ENCODE measurements at places on chromosomes 1 and 21. TPM values are rescaled to one million over a fixed set of nuclear protein-coding genes. Genes with fewer than 3 reads are reported as not detected.

Gene IFI44
- total RNA-seq = 7.1 TPM

Gene RHBDL2
- 10.0 TPM for total RNA-seq

Gene OR6F1
- not detected for total RNA-seq

DNA sequence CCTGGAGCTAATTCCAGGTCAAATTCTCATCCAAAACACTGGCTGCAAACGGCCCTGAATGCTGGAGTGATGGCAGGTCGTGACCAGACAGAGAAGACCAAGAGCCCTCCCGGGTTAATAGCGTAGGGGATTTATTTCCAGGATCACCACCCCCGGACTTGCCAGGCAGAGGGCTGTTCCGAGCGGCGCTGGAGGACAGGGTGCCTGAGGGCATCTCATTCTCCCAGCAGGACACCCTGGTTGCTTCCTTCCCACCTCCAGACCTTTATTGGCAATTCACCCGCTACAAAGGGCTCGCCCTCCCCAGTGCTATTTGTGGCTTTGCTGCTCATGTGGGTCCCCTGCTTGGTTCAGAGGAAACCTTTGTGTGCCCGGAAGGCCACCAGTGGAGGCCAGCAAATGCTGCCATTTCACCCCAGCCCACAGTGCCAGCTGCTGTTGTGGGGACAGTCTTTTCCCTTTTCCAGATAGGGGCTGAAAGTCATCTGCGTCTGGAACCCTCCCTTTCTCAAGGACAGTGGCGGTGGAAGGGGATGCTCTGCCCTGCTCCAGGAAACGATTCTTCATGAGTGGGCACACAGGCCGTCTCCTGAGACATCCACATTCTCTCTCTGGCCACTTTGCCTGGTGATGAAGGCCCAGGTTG, 19.0 kb upstream of the C1orf174 start:
- DNase-seq = no peak

DNA sequence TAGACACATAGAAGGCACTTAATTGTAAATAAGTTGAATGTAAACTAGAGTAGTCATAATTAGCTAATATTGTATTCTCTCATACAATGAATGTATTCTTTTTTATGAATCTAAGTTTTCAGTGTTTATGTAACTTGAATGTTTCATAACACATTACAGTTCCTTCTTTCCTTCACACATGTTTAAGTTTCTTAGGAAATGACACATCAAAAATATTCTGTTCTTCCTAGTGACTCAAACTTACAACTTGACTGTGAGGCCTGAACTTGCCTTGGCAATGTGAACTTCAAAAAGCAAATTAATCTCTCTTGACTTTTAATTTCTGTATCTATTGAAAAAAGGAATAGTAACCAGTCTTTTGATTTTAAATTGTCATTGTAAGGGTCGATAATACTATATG, 700.1 kb downstream of the KCNT2 start:
- peak; percentile 4 for DNase-seq

- DNase-seq = peak; percentile 57
These were observed 37.4 kb downstream of the TMCO4 start for GRCh38 chr1:19762175-19762779.

DNA sequence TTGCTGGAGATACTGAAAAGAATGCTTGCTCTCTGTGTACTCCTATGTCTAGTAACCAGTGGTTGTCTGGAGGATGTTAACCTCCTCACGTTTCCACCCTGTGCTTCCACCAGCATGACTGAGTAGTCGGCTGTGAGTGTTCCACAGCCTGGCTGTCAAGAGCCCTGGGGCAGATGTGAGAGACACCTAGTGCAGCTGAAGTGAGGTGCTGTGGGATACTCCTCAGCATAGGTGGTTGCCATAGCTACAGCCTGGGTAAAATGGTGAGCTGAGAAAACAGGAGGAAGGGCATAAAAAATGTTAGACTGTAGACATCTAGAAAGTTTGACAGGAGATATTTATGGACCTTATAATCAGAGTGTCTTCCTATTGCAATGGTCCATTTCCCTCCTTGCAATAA, 15.8 kb downstream of the IVL start:
- no peak for DNase-seq

DNA sequence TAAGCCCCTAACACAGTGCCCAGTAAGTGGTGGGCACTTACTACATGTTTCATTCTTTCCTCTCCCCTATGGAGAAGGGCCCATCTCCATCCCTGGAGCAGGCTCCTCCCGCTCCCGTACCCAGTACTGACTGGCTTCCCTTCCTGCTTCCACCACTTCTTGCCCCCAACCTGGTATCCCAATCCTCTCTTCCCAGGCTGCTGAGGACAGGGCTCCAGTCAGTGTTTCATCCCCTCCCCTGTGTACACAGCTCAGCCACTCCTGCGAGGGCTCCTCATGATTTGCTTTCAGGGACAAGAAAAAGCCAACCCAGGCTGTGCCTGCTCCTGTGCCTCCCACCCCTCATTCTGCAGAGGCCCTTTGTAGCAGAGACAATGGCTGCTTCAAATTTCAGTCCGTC, 20.8 kb upstream of the ETV3 start:
- DNase-seq = no peak

- no peak for DNase-seq
These were observed 56.7 kb downstream of the H3-3A start for GRCh38 chr1:226119169-226119568.

- no peak for DNase-seq
These were observed 488 bp downstream of the FAM78B start for GRCh38 chr1:166166329-166166697.

- DNase-seq = no peak
These were observed 13.2 kb downstream of the MDM4 start for GRCh38 chr1:204529371-204529895.

- no peak for DNase-seq
These were observed 18.2 kb downstream of the SLC6A9 start for GRCh38 chr1:44012941-44013609.

GRCh38 chr1:22851517-22851916, 121.1 kb downstream of the LACTBL1 start:
- DNase-seq = no peak

DNA sequence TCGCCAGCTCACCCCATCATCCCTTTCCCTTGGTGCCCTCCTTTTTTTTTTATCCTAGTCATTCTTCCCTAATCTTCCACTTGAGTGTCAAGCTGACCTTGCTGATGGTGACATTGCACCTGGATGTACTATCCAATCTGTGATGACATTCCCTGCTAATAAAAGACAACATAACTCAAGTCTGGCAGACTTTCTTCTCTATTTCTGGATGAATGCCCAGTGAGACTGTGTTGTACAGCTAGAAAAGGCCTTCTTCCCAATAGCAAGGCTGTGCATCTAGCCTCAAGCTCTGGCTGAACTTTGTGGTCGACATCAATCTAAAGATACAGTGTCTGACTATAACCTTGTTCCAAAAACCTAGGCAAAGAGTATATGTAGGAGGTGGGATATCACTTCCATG, 6.4 kb downstream of the IL24 start:
- no peak for DNase-seq

GRCh38 chr1:31605908-31606427, 11.5 kb upstream of the HCRTR1 start:
- no peak for DNase-seq

All from PC-3 (cell line).